ENCODE measurements at places on chromosomes 7 and 10. TPM values are rescaled to one million over a fixed set of nuclear protein-coding genes. Genes with fewer than 3 reads are reported as not detected.

PGAM2 gene
- 2.8 TPM for total RNA-seq

NDUFB8 gene
- 251 TPM for total RNA-seq

GPR37 gene
- total RNA-seq = not detected

LCOR gene
- total RNA-seq = 6.6 TPM

CUBN gene
- 0.06 TPM for total RNA-seq

PCLO gene
- 7.5 TPM for total RNA-seq

LLCFC1 gene
- total RNA-seq = not detected

ANKRD30A gene
- total RNA-seq = not detected

PRF1 gene
- not detected for total RNA-seq

C10orf53 gene
- not detected for total RNA-seq

RELN gene
- total RNA-seq = not detected

OR6V1 gene
- not detected for total RNA-seq

ADAMTS14 gene
- total RNA-seq = 0.03 TPM

CFAP58 gene
- total RNA-seq = 0.37 TPM

GPR15LG gene
- total RNA-seq = not detected

LRRD1 gene
- not detected for total RNA-seq

POLR2J3 gene
- total RNA-seq = 6.5 TPM

PNLIP gene
- not detected for total RNA-seq

MYL10 gene
- 0.17 TPM for total RNA-seq

GATA3 gene
- total RNA-seq = not detected

TBL2 gene
- 108 TPM for total RNA-seq

KLF14 gene
- not detected for total RNA-seq

SUN3 gene
- total RNA-seq = not detected

MLXIPL gene
- total RNA-seq = not detected

AGAP4 gene
- total RNA-seq = 22.6 TPM

HOXA10 gene
- total RNA-seq = 23.0 TPM

TBX20 gene
- not detected for total RNA-seq

GBX1 gene
- 0.37 TPM for total RNA-seq

ARPC1A gene
- 121 TPM for total RNA-seq

TUBGCP2 gene
- 73.3 TPM for total RNA-seq
